ENCODE measurements at places on chromosomes 5 and 9.

GRCh38 chr5:13580058-13580457 lies 364.4 kb downstream of the DNAH5 start:
- DNase-seq, result no peak

- no peak for DNase-seq
Measured at GRCh38 chr5:97062046-97062445, 80.4 kb downstream of the LIX1 start.

GRCh38 chr5:108579236-108579635 lies 168.5 kb upstream of the FER start:
- no peak for DNase-seq

GRCh38 chr9:116700882-116701865 lies 14.1 kb downstream of the TRIM32 start:
- DNase-seq, result no peak

- no peak for DNase-seq
Measured at GRCh38 chr5:103758996-103759395, 196.4 kb upstream of the NUDT12 start.

- DNase-seq, result no peak
Measured at GRCh38 chr5:111017731-111018130, 53.8 kb upstream of the TSLP start.

- no peak for DNase-seq
Measured at GRCh38 chr5:144547098-144547499, 376.4 kb downstream of the KCTD16 start.

GRCh38 chr9:137793196-137793841 lies 84.3 kb upstream of the CACNA1B start:
- peak; percentile 91 for DNase-seq

- no peak for DNase-seq
Measured at GRCh38 chr5:86070719-86071118, 547.0 kb upstream of the COX7C start.

DNA sequence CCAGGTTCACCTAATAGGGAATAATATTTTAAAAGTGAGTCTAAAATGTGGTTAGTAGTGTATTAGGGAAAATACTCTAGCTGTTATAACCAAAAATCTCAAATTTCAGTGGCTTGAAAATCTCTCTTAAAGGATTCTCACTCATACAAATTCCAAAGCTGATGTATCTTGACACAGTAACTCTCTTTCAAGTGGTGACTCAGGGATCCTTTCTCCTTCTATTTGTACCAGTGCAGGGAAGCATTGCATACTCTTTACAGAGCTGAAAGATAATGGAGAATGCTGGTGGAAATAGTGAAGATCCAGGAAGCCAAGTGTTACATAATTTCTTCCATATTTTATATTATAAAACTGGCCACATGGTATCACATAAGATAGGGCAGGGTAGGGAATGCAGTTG lies 560.2 kb upstream of the CDH9 start:
- DNase-seq, result no peak

DNA sequence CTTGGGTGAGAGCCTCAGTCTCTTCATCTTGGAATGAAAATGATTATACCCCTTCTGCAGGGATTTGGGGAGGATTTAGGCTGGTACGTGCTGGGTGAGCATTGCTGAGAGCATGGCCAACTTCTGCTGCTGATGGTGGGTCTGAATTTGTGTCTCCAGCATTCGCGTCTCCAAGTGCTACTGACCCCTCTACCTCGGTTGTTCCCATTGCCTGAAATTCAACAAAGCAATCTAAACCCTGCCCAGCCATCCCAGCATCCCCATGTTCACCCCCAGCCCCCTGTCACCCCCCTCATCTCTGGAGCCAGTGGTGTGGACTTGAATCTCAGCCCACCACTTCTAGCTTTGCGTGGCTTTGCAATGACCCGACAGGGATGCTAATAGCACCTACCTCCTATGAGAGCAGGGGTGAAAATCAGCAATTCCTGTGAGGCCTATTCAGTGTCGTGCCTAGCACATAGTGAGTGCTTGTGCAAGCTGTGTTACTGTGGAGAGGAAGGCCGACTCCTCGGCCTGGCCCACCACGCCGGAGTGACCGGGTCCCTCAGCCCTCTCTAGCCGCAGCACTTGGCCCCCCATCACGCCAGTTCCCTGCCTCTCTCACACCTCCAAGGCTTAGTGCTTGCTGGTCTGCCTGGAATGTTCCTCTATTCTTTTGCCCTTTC lies 43.4 kb upstream of the SH3PXD2B start:
- no peak for DNase-seq

DNA sequence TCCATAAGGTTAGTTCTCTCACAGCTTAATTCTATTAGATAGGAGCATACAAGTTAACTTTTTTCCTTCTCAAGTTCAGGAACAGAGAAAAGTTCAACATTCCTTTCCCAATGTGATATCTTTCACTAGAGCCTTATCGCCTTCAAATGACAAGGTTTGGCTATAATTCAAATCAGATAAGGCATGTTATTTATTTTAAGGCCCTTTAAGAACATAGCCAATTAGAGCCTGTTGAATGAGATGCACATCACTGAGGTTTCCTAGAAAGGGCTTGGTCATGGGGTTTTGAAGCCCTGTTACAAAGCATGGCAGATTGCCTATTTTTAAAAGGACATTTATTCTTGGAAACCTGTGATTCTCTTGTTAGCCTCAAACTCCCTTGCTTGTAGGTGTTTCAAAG lies 123.4 kb downstream of the BASP1 start:
- DNase-seq, result no peak

DNA sequence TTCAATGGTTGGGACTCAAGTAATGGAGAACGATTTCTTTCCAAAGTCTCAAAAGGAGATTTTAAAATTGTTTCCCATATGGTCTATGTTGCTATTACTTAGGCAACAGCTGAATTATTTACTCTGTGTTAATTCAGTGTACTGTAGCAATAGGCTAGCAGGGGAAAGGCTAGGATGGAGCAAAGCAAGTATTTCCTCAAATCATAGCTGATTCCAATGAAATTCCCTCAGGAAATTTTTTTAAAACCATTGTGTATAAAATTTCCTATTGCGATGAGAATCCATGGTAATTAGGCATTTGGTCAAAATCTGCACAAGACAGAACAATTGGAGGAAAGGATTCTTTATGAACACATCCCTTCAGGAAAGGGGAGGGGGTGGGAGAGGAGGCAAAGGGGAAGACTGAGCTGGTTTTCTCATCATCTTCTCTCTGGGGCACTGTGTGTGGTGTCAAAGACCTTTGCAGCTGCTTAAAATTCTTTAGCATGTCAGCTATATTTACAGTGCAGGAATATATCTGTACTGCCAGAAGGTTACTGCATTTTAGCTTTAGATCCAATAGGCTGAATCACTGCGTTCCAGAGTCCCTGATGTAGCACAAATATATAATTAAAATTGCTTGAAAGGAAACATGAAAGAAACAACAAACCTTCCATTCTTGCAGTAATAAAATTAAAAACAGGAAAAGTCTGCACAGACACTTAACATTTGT lies 95.3 kb downstream of the ZNF608 start:
- DNase-seq, result no peak

DNA sequence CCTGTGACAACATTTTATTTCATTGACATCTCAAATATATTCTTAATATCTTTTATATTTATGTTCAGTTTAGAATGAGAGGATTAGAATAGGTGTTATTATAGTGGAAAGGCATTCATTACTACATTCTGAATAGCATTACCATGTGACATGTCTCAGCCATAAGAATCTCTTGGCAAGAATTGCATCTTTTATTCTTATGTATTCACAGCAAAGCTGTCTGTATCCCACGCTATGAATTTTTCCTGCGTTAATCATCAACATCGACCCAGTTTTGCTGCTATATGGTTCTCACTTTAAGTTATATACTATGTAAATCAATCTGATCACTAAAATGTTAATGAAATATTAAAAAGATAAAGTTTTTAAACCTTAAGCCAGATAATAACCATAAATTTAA lies 248.6 kb downstream of the TMEM232 start:
- DNase-seq, result no peak

GRCh38 chr5:473551-474192 lies 30.7 kb downstream of the EXOC3 start:
- DNase-seq, result peak; percentile 7

DNA sequence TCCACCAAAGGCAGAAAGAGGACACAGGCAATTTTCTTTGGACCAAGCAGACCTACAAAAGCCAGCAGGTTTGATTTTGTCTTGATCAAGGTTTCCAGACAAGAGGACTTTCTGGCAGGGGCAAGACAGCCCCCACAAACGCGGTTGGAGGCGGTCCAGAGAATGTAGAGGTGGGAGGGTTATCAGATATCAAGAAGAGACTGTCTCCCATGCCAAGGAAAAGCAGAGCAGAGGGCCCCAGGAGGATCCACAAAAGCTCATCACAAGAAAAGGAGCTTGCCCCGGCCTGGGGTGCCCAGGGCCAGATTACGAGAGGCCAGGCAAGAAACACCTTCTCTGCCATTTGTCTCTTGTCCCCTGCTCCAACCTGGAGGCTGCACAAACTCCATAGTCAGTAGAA lies 538.9 kb downstream of the BNC2 start:
- DNase-seq, result no peak

GRCh38 chr9:130629443-130630070 lies 34.8 kb upstream of the PRDM12 start:
- DNase-seq, result peak; percentile 33

DNA sequence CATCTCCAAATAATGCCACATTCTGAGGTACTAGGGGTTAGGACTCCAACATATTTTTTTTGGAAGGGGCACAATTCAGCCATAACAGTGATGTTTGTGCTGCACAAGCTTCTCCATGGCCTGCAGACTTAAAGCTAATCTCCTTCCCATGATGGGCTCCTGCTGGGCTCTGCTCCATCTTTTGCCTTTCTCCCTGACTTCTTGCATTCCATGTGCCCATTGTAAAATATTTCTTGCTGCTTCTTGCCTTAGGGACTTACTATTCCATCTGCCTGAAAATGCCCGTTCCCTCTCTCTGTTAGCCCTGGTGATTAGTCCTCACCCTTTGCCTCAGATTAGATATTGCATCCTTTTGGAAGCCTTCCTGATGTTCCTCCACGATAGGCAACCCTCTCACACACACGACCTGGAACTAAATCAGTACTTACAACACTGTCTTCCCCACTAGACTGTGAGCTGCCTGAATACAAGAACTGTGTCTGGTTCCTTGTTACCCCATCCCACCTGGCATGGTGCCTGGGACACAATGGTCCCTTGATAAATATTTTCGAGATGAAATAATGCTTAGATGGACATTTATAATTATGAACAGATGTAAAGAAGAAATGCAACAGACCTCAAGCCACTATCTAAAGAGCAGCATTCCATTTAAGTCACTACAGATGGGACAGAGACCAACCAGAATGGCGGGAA lies 33.5 kb downstream of the OR1J1 start:
- DNase-seq, result no peak

DNA sequence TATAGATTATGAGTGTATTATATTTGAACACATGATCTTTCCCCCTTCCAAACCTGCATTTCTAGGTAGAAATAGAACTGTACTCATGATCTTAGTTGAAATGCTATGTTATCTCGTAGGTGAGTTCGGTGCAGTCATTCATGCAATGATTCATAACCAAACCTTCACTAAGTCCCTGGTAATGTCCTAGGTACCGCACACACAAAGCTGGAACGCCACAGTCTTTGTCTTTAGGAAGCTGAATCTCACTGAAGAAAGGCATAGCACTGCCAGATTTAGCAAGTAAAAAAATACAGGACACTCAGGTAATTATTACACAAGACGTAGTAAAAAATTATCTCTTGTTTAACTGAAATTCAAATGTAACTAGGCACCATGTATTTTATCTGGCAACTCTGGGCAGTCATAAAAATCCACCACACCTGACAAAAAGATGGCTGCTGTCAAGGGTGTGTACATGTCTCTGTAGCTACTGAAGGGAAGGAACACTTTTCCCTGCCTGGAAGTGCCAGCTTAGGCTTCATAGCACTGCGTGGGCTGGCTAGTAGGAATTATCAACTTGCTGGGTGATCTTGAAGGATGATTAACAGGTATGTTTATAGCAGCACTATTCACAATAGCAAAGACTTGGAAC lies 28.0 kb upstream of the TXN start:
- no peak for DNase-seq

DNA sequence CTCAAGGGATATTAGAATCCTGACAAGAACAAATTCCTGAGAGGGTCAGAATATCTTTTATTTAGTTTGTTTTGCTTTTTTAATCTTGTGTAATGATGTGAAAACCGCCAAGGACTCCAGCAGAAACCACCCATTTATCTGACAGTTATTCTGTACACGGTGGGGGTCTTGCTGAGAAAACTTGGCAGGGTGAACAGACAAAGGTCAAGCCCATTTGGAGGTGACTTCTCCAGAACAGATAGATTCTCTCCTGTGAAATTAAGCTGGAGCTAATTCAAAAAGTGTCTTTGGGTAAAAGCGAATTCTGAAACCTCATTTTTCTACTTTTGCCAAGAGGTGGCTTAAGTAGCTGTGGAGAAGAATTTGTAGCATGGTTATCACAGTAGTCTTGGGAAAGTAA lies 484.4 kb downstream of the SPOCK1 start:
- no peak for DNase-seq

- DNase-seq, result peak; percentile 12
Measured at GRCh38 chr9:107239474-107239873, 43.6 kb upstream of the RAD23B start.

DNA sequence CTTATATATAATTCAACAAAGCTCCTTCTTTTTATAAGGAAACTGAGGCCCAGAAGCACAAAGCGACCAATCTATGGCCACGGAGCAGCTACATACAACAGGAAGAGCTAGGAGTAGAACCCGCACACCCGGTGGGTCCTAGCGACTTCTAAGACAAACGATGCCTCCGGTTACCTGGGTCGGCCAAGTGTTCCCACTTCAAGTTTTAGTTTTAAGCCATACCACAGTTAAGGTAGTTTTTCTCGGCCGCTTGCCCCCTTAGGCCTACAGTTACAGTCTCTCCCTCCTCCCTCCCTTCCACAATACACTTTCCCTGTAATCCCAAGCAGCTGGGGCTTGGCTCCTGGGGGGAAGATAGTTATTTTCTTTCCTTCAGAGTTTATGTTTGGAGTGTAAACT lies 533 bp downstream of the SREK1IP1 start:
- DNase-seq, result no peak

DNA sequence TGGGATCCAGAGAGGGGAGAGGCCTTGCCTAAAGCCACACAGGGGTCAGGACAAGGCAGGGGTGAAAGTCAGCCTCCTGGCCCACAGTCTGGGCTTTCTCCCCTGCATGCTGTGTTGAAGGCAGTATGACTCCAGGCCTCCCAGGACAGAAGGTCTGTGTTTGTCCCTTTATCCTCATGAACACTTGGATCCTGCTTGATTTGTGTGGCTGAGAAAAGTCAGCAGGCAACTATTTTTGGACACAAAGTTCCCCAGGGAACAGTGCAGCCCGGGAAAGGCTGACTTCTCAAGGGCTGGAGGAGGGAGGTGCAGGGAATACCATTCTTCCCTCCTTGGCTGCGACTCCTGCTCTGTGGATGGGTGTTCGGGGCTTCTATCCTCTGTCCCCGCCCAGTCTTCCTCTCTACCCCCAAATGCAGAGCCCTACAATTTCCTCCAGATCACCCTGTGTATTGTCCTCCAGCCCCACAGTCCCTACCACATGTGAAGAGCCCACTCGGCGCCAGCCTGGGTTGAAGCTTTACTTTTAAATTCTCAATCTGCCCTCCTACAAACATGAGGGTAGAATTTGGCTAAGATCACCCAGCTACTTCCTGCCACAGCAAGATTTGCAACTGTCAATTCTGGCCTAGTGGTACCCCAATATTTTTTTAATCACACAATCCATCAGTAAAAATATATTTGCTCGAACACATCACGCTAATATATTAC lies 4.1 kb downstream of the AKNA start:
- peak; percentile 66 for DNase-seq
